H4 (cell line): ENCODE measurements at places on chromosomes 5 and 9.
A peak's percentile ranks its signal among the peaks of the same experiment; 100 is the strongest.

- DNase-seq = no peak
Measured at GRCh38 chr9:1732670-1733069, 282.5 kb upstream of the SMARCA2 start.

DNA sequence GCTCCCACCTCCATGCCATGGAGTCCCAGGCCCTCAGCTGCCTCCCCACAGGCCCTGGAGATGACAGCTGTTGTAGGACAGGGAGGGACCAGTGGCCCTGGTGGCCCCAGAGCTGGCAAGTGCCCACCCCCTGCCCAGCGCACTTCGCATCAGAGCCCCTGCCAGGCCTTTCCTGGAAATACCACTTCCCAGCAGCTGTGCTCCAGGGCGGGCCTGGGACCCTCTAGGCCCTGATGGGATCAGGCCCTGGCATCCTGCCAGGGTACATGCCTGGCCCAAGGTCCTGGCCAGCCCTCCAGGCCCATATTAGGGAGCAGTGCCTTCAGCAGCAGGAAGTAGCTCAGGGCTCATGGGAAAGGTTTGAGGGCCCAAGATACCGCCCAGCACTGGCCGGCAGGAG, 2.5 kb downstream of the KCNT1 start:
- DNase-seq = no peak

- DNase-seq = no peak
Measured at GRCh38 chr5:72325566-72326305, 5.6 kb downstream of the PTCD2 start.

DNA sequence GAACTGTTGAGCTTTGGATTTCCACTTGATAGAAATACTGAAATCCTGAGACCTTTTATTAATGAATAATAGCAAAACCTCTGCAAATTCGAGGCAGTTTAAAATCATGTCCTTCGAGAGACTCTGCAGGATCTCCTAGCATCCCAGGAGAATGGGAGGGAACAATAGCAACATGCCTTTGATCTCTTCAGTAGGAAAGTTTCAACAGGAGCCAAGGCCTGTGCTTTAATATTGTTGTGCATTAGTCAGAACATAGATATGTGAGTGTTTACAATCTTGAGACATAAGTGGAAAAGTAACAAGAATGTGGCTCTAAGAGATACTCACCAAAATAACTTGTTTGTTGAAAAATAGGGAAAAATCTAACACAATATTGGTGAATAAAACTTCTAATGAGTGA, 83.3 kb upstream of the LHFPL2 start:
- peak; percentile 29 for DNase-seq

GRCh38 chr5:131067636-131068035, 97.4 kb downstream of the HINT1 start:
- no peak for DNase-seq

DNA sequence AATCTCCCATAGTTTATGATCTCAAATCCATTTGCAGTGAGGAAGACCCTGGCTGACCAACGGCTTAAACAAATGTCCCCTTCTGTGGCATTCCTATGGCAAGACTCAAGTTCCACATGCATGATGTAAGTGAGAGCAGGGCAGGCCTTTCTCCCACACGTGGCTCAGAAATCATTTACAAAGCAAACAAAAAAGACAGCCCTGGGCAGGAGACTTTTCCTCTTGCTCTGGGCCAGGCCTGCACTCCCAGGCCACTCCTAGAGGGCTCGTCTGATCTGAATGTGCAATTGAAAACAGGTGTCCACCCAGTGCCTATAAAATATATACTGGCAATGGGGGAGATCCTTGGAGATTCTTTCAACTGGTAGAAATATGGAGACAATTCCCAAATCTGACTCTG, 123.1 kb downstream of the DMRT2 start:
- DNase-seq = no peak

DNA sequence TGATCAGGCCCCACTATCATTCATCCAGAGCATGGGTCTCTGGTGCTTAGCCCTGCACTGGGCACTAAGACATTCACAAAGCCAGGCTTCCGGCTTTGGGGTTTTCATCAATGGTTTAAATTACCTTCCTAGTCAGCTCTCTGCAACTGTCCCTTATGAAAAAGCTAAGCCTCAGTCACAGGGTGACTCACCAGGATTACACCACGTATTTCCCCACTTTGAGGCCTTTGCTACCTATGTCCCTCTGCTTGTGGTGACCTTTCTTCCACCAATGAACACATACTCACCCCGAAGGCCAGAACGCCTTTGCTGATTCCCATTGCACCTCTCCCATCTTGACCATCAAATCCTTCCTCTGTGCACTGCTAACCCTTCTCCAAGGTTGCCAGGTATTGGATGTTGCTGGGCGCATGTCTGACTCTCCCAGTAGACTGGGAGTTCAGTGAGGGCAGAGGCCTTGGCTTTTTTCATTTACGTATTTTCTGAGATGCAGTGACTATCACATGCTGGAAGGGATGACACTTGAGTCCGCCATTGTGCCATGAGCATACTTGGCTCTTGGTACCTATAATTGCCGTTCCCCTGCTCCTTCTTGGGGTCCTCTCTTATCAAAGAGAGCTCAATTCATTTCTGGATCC, 58.7 kb upstream of the TNFSF8 start:
- peak; percentile 62 for DNase-seq

GRCh38 chr5:1204693-1205242, 3.4 kb downstream of the SLC6A19 start:
- DNase-seq = peak; percentile 52
